ENCODE measurements at places on chromosomes 3 and 15. TPM values are rescaled to one million over a fixed set of nuclear protein-coding genes. Genes with fewer than 3 reads are reported as not detected.

DNA sequence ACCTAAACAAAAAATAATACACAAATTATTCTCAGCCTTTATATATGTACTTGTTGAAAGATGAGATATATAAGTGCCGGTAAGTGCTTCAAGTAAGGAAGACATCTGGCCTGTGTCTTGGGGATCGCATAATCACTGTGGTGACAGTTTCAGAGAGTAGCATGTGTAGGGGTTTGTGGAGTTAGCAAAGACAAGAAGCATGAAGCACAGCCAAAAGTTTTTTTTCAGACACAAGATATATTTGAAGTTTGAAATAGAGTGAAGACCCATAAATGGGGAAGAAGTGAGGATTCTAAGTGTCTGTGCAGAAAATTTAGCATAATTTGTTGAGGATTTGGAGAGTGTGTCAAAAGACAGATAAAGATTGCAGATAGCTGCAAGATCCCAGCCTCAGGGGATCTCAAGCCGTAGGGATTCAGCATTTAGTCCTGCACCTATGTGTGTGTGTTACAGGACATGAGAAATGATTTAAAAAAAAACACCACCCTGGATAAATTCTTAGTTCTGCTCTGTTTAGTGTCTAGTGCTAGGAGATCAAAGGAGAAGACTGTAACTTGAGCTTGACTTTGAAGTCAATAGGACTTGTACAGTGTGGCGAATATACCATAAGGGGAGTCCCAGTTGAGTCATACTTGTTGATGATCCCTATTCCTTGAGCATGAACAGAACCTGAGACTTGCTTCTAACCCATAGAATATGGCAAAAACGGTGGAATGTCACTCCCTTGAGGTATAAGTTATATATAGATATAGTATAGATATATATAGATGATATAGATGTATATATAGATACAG lies 123.9 kb upstream of the GRM7 start:
- no peak for DNase-seq

TGFBR2 gene
- 0.96 TPM for total RNA-seq

TRPM7 gene
- 24.3 TPM for total RNA-seq

DNA sequence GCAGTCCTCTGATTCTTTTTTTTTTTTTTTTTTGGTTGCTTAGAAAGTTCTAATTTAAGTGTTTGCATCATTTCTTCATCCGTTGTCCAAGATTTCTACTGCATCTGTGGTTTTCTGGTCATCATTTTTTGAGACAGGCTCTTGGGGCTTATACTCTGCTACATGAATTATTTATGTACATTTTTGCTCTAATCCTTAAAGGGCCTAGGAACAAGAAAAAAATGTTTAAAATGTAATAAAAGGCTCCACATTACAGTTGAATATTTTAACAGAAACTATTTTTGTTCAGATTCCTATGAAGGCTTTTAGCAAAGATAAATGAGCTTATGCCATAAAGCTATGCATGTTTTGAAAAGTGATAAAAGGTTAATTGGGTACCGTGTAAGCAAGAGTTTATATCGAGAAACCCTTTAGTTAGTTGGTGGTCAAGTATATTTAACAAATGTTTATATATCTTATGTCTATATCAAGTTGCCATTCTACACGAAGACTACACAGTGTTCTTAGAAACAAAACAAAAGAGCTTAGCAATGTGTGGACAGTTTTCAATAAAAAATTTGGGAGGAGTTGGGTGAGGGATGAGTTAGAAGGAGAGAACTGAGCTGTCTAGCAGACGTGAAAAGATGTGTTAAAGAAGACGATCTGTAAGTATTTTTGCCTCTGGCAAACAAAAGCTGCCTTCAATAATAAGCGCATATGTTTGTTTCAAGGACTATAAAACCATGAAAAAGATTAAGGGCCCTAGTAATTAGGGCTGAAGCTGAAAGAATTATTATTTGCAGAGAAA lies 563.6 kb upstream of the NAALADL2 start:
- no peak for DNase-seq

DNA sequence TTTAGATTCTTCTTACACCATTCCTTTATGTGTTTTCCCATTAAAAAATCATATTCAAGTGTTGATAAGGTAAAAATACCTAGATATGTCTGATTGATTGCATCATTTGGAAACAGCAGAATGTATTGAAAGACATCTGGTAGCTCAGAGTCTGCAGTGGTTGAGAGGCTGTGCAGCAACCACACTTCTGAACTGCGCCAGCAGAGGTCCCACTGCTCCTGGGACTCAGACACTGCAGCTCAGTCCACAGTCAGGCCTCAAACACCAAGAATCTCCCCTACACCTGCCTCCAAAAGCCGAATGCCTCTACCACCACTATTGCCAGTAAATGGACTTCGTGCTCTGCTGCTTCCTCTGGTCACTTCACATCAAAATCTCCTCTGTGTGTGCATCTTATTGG lies 176.9 kb upstream of the LMCD1 start:
- DNase-seq, result peak; percentile 52

TM4SF4 gene
- not detected for total RNA-seq

BCL2A1 gene
- not detected for total RNA-seq

DNA sequence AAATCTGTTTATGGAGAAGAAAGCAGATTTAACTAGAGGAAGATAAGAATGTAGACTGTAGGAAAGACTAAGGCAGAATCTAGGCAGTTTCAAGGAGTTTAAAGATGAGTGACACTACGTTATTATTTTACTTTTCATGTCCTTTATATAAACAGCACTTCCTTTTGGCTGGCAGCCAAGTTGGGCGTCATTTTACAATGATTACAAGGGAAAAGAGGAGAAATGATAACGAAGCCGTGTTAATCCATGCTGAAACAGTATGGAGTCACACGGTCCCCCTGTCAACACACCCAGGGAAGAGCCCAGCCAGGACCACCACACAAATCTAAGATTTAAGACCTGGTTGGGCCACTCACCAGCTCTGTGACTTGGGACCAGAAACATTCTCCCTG lies 83.7 kb upstream of the NEO1 start:
- no peak for DNase-seq

- DNase-seq, result no peak
Measured at GRCh38 chr3:28590216-28590615, 241.6 kb upstream of the AZI2 start.
